ENCODE measurements at places on chromosomes 11 and 22.

- DNase-seq = no peak
Measured at GRCh38 chr22:11613898-11614755, 3913.9 kb upstream of the OR11H1 start.

GRCh38 chr22:44909241-44909640 lies 100.6 kb downstream of the PHF21B start:
- DNase-seq = no peak

- no peak for DNase-seq
Measured at GRCh38 chr11:30423279-30423648, 100.4 kb downstream of the ARL14EP start.

DNA sequence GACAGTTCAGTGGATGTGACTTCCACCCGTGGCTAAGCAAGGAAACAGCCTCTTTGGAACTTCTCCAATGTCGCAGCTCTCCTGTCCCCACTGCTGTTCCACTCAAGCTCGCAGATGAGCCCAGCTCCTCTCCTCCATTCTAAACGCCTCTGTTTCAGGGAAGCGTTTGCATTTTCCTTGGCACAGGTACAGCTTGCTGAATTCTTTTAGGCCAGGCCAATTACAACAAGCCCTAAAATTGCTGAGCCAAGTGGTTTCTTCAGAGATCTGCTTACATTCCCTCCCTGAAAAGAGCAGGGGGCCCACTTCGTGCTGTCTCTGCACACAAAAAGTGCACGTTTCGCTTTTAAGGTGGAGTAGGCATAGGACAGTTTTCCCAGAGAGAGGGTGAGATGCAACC lies 91.5 kb upstream of the BLID start:
- DNase-seq = no peak

DNA sequence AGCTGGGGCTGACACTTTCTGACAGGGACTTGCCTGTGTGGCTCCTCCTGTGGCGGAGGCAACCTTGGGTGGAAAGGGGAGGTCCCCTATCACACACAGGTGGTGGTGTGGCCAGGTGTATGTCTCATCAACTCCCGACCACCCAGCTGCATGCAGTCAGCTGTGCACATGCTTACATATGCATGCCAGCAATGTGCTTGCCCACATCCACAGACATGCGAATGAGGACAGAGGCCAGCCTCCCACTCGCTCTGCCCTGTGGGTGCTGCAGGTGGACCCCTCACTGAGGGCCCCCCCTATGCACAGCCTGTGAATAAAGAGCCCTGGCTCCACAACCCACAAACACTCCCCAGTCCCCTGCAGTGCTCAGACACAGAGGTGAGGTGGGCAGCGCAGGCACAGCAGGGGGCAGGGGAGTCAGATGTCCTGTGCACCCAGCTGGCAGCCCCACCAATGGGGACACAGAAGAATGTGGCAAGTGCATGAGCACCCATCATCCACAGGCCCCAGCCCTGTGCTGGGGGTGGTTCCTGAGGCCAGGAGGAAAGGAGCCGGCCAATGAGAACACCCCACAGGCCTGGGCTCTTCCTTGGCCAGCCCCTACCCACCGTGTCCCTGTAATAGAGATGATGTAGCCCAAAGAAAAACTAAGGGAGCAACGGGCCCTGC lies 9.5 kb downstream of the GNB1L start:
- no peak for DNase-seq

- DNase-seq = no peak
Measured at GRCh38 chr11:78149646-78150045, 10.2 kb upstream of the ALG8 start.

DNA sequence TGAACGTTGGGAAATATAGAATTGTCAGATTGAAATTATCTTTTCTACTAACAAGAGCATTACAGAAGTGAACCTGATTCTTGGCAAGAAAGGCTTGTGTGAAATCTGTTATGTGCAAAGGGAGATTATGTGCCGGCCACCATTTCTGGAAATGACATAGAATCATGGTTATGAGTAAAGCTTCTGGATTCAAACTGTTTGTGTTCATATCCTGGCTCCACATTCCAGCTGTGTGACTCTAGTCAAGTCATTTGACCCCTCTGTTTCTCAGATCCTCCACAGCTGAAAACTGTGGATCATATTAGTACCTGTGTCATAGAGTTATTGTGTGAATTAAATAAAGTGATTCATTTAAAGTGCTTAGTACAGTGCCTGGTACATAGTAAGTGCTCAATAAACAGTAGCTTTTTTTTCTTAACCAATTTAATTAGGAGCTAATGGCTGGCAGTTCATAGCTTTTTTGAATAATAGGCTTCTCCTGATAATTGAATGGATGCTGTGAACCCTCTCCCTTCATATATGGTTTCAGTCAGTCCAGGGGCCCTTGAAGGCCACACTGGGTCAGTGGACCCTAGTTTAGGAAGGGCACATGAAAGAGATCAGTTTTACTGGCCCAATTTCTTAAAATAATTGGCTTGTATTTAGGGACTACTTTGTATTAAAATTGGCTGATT lies 34.6 kb downstream of the EHF start:
- no peak for DNase-seq

GRCh38 chr11:27718346-27718862 lies 18.1 kb upstream of the BDNF start:
- DNase-seq = no peak

GRCh38 chr11:16807306-16807705 lies 68.9 kb downstream of the C11orf58 start:
- DNase-seq = no peak

GRCh38 chr11:82663535-82663934 lies 70.1 kb downstream of the FAM181B start:
- DNase-seq = no peak

DNA sequence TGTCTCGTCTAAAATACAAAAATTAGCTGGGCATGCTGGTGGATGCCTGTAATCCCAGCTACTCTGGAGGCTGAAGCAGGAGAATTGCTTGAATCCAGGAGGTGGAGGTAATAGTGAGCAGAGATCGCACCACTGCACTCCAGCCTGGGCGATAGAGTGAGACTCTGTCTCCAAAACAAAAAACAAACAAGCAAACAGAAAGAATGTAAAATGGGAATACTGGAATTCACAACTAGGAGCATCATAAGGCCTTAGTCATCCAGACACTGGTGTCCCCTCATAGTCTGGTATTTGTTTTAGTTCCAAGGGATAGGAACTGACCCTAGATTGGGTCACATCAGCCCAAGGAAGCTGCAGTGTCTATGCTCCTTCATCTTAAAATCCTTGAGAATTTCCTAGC lies 520.8 kb downstream of the NELL1 start:
- DNase-seq = no peak

- no peak for DNase-seq
Measured at GRCh38 chr22:21591695-21592094, 24.2 kb downstream of the UBE2L3 start.

DNA sequence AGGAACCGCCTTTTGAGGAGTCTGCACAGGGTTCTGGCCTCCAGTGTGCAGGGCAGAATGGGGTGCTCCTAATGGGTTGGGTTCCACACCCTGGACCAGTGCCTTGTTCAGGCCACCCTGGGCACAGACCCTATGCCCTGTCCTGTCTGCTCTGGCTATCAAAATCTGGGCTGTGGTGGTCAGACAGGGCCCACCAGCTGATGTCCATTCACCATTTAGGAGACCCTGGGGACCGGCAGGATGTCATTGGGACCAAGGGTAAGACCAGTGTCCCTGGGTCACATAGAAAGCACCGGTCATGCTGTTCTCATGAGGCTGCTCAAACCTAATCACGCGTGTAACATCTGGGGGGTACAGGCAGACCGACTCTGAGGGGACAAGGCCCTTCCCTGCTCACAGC lies 37.3 kb downstream of the PARVG start:
- no peak for DNase-seq

- no peak for DNase-seq
Measured at GRCh38 chr11:8070417-8071115, 10.4 kb upstream of the TUB start.

DNA sequence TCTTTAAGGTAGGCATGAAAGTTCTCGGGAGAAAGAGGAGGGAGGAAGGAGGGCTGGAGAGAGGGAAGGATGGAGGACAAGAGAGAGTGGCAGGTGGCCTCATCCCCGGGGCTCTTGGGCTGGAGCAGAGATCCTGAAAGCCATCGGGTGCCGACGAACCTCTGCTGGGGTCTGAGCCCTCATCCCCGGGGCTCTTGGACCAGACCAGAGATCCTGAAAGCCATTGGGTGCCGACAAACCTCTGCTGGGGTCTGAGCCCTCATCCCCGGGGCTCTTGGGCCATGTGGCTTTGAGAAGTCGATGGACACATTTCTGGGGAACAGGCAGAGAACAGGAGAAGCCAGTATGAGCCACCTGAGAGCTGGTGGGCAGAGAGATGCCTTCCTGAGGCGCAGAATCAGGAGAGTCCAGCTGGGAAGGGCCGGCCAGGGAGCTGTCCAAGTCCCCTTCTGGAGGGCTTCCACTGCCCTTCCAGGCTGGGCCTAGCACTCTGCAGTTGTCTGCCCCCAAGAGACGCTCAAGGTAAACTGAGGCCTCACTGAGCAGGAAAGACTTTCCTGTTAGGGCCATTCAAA lies 1398.1 kb downstream of the BRD1 start:
- DNase-seq = no peak

GRCh38 chr11:6497069-6497839 lies at the start of gene DNHD1:
TSS of gene DNHD1 (plus strand) at chr11:6497280. CDS start at chr11:6498216, 936 bp downstream.
- DNase-seq = no peak

DNA sequence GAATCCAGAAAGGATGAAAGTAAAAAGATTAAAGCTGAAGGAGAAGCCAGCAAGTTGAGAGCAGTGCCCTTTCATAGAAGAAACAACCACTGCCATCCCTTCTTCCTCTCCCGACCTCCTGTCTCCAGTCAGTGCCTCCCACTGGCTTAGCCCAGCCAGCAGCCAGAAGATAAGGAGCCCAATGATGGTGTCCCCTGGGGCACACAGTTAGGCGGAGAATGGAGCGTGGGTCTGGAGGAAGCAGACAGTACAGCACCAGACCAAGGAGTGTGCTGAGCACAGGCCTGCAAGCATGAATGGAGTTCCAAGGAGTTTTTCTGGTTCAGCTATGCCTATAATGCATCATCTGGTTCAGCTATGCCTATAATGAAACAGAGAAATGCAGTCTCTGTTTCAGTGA lies 54.3 kb upstream of the TNRC6B start:
- no peak for DNase-seq

DNA sequence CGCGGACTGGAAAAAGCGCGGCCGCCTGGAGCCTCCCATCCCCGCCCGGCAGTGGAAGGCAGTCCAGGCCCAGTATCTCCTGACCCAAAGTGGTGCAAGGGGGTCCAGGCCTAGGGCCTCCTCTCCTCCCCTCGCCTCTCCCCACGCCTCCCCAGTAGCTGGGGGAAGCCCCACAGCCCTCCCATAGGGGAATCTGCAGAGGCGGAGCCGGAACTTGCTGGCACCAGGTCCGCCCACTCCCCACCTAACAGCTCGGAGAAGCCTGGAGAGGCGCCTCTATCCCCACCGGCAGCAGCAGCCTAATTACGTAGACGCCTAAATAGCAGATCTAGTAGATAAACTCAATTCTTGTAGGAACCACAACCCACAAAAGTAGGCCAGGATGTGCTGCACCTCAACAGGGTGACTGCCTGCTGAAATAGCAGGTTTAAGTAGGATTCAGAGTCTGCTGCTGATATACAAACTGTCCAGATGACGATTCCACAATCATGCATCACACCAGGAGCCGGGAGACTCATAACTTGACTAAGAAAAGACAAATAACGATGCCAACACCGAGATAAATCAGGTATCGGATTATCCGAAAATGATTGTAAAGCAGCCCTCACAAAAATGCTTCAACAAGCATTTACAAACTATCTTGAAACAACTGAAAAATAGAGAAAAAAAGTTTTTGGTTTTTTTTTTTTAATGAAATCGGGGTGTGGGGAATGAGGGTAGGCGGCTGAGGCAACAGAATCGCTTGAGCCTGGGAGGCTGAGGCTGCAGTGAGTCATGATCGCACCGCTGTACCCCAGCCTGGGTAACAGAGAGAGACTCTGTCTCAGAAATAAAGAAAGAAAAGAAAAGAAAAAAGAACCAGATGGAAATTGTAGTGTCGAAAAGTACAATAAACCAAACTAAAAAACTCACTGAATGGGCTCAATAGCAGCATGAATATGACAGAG lies 11.4 kb upstream of the BRD1 start:
- DNase-seq = peak; percentile 78

- DNase-seq = no peak
Measured at GRCh38 chr11:15716550-15716949, 601.8 kb downstream of the INSC start.

- DNase-seq = peak; percentile 13
Measured at GRCh38 chr11:115503083-115503885, 931 bp downstream of the CADM1 start.

DNA sequence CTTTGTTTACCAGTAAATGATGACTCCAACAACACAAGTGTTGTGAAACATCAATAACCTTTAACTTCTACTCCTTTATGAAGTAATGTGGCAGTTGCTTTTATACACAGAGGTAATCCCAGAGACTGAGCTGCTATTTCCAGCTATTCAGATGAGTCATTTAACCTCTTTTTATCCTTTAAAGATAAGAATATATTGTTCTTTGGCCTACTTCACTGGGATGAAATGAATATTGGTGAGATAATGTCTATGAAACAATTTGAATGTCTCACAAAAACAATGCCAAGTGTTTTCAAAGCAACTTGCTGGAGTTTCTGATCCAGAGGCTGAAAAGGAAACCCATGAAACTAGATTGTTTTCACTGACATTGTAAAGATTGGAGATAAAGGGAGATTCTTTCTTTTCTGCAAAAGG lies 564.4 kb upstream of the LUZP2 start:
- no peak for DNase-seq

All from stimulated activated CD4-positive, alpha-beta T cell treated with anti-CD3 and anti-CD28 coated beads, Interleukin-4, amount 100 ng/mL, for 1 hour (primary cell).